GDM1 (cell line): ENCODE measurements at places on chromosomes 6 and 20.

GRCh38 chr20:17358854-17359253, 132.0 kb downstream of the PCSK2 start:
- DNase-seq: no peak

- no peak for DNase-seq
Measured at GRCh38 chr6:118325220-118325860, 222.8 kb upstream of the PLN start.

DNA sequence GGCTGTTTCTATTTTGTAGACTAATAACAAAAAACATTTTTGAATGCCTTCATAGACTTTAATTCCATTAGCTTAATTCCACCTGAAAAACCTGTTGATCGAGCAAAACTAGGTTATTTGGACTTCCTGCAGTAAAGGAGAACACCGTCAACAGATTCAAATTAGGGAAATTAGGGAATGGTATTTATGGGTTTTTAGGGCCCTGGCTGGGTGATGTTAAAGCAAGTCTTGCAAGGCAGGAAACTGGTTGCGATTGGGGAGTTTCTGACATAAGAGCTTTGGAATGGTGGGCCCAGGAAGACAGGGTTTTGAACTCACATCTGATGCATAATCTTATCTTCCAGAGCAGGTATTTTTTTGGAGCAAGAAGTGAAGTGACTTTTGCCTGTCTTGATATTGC, 40.1 kb upstream of the TFAP2C start:
- no peak for DNase-seq

DNA sequence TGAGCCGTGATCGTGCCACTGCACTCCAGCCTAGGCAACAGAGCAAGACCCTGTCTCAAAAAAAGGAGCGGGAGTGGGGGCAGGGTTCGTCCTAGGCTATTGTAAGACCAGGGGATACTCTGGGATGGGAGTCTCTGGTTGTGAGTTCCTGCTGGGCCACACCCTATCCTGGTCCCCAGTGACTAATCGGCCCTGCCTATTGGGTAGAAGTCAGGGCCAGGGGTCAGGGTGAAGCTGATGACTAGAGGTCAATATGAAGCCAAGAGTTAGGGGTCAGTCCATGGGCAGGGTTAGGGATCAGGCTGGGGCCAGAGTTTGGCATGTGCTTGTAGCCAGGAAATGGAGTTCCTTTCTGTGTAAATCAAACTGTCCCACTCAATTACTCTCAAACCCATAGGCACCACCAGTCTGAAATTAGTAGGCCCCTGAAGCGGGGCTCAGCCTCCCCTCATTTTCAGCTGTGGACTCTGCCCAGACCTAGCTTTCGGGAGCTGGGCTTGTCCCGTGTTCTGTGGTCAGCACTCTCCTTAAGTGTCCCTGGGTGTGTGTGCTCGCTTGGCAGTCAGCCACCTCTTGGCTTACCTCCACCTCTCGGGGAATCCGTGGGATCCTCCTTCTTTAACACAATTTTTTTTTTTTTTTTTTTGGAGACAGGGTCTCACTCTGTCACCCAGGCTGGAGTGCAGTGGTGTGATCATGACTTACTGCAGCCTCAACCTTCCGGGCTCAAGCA, 1.8 kb downstream of the HSPA12B start:
- no peak for DNase-seq

DNA sequence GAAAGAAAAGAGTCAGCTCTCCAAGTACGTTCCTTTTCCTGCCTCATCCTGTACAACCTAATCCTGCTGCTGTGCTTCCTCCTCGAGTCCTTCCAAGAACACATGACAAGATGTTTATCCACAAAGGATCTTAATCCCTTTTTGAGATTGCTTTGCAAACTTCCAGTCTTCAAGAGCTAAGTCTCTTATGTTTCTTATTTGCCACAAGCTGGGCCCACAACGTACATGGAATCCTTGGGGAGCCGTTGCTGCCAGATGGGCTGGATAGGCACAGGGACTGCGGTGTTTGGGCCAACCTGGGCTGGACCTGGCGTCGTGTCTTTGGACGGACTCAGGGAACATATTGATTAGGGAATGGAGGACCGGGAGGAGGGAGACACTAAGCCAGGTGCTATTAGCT, 79.7 kb upstream of the AFDN start:
- DNase-seq: no peak
